Progenitor cell of endocrine pancreas (in vitro differentiated cells): ENCODE measurements at places on chromosomes 6 and 20.
A peak's percentile ranks its signal among the peaks of the same experiment; 100 is the strongest.

- no peak overlapping the region for H3K27ac ChIP-seq
- H3K4me3 ChIP-seq, result no peak overlapping the region
- H3K27me3 ChIP-seq, result no peaks in the 10 kb centered on the region
- H3K4me1 ChIP-seq, result peaks cover 3% of the 10 kb centered on the region
- H3K36me3 ChIP-seq, result peaks cover 8% of the 10 kb centered on the region
These were observed 253.2 kb downstream of the UST start for GRCh38 chr6:148999929-149000468.

GRCh38 chr6:34243901-34244884 lies 4.6 kb downstream of the SMIM29 start:
- no peak overlapping the region for H3K4me3 ChIP-seq
- DNase-seq, result no peak
- no peaks in the 10 kb centered on the region for H3K27me3 ChIP-seq
- peaks cover 11% of the 10 kb centered on the region for H3K4me1 ChIP-seq
- peaks cover 21% of the 10 kb centered on the region for H3K36me3 ChIP-seq

DNA sequence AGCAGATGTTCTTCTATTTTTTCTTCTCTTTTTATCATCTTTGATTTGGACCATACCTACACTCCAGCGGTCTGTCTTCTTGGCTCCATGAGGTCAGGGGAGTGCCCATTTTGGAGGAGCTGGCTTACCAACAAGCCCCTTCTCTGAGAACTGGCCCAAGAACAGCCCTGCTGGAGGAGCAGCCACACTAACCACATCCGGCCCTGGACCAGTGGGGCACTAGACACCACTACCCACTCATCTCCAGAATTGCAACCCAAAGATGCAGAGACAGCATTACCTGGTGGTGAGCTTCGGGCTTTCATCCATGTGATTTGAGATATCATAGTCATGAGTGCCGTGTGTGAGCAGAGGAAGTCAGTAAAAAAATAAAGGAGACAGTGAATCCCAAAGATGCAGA lies 599.4 kb upstream of the CDH4 start:
- H3K4me3 ChIP-seq, result no peak overlapping the region
- H3K27ac ChIP-seq, result no peak overlapping the region
- H3K27me3 ChIP-seq, result peaks cover 14% of the 10 kb centered on the region
- no peak for DNase-seq

GRCh38 chr20:13102237-13102636 lies 93.5 kb downstream of the SPTLC3 start:
- H3K27me3 ChIP-seq, result no peaks in the 10 kb centered on the region
- no peak for DNase-seq
- peaks cover 55% of the 10 kb centered on the region for H3K4me1 ChIP-seq
- no peak overlapping the region for H3K4me3 ChIP-seq
- peaks cover 1% of the 10 kb centered on the region for H3K36me3 ChIP-seq

DNA sequence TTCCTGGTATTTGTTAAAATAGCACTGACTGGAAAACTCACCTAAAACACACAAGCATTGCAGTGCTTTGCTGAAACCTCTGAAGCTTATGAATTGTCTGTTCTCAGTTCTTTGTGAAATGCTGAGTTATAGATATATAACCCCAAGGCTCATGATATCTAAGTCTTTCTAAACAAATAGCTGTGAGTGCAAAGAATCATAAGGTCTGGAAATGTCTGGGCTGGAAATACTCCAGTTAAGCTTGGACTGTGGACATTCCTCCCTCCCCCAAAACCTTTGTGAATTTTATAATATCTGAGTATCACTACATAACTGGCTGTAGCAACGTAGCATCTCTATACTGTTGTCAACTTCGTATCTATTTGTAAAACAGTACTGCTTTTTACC lies 69.1 kb downstream of the CBLN4 start:
- no peak for DNase-seq
- H3K4me3 ChIP-seq, result no peak overlapping the region
- H3K27me3 ChIP-seq, result no peaks in the 10 kb centered on the region

DNA sequence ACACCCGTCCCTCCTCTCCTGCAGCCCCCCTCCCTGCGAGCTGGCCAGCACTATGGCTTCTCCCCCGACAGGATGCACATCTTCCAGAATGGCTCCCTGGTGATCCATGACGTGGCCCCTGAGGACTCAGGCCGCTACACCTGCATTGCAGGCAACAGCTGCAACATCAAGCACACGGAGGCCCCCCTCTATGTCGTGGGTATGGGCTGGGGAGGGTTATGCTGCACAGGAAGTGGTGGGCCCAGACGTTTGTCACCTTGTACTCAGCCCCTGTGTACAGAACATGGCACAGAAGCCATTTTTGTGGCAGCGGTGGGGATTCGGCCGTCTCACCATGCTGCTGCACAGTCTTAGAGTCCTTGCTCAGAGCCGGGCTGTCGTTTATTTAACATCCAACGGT lies 29.0 kb upstream of the SRF start:
- peaks cover 5% of the 10 kb centered on the region for H3K36me3 ChIP-seq
- no peak overlapping the region for H3K4me3 ChIP-seq
- no peaks in the 10 kb centered on the region for H3K27me3 ChIP-seq
- peaks cover 5% of the 10 kb centered on the region for H3K4me1 ChIP-seq

DNA sequence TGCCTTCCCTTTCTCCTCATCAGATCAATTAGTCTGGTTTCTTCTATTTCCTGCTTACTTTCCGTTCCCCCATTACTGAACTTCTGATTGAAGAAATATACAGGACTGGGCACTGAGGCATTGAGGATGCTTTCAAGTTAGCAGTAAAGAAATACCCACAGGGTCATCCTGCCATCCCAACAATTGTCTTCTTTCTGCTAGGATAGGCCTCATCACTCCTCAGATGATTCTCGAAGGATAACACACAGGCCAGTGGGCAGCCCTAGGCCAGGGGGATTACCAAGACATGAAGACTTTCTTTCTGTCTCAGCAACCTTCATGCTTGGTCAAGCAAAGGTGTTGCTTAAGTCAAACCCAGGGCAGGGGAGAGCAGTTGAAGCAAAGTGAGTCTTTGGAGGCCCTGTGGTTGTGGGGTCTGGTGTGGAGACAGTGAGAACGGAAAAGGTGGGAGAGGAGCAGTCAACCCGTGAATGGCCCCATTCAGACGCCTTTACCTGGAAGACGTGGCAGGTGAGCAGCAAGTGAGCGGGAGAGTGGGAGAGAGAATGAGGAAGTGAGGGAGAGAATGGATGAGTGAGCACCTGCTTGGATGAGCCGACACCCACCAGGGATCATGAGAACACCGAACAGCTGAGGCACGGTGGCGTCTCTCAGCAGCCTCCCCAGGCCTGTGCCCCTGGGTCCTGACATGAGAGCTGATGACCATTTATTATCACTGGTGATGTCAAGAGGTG lies 462.9 kb downstream of the PREX1 start:
- no peak for DNase-seq
- no peaks in the 10 kb centered on the region for H3K27me3 ChIP-seq
- H3K4me1 ChIP-seq, result peaks cover 11% of the 10 kb centered on the region
- no peaks in the 10 kb centered on the region for H3K36me3 ChIP-seq
- H3K4me3 ChIP-seq, result no peak overlapping the region

- no peak for DNase-seq
- no peak overlapping the region for H3K4me3 ChIP-seq
- no peak overlapping the region for H3K27ac ChIP-seq
- no peaks in the 10 kb centered on the region for H3K27me3 ChIP-seq
- no peaks in the 10 kb centered on the region for H3K36me3 ChIP-seq
These were observed 12.8 kb upstream of the KHDRBS2 start for GRCh38 chr6:62298745-62299392.

GRCh38 chr6:138517635-138518034 lies 18.3 kb upstream of the NHSL1 start:
- DNase-seq, result no peak
- no peak overlapping the region for H3K4me3 ChIP-seq
- peak overlapping the region; percentile 69 for H3K27ac ChIP-seq
- H3K27me3 ChIP-seq, result no peaks in the 10 kb centered on the region
- H3K4me1 ChIP-seq, result peaks cover 19% of the 10 kb centered on the region

DNA sequence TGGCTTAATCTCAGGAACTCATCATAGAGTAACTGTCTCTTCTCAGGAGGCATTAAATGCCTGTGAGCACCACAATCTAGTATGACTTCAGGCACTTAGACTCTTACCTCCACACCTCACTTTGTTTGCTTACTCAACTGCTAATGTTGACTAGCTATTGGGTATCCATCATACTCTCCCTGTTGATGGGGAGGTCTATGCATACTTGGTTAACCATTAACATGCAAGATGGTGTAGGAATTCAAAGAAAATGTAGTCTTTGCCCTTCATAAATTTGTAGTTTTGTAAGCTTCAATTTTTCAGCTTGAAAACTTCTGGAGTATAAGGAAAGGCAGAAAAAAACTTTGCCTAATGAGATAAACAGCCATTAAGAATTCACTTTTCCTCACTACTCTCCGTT lies 501.0 kb upstream of the MARCKS start:
- DNase-seq, result no peak
- H3K27ac ChIP-seq, result no peak overlapping the region
- peaks cover 58% of the 10 kb centered on the region for H3K4me1 ChIP-seq
- peaks cover 1% of the 10 kb centered on the region for H3K36me3 ChIP-seq
- H3K27me3 ChIP-seq, result no peaks in the 10 kb centered on the region

DNA sequence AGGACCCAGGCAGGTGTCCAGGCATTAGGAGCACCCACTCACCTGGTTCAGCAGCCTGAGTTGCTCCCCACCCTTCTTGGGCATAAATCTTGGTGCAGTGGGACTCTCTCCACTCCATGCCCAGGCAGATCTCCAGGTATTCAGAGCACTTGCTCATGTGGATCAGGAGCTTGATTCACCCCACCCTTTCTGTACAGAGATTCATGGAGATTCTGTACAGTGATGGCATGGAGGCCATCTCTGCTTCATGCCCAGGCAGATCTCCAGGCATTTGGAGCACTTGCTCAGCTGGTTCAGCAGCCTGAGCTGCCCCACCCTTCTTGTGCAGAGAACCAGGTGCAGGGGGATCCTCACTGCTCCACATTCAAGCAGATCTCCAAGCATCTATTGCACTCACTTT lies 44.1 kb downstream of the BEND6 start:
- no peaks in the 10 kb centered on the region for H3K27me3 ChIP-seq
- H3K36me3 ChIP-seq, result peaks cover 2% of the 10 kb centered on the region
- DNase-seq, result no peak
- no peak overlapping the region for H3K27ac ChIP-seq

DNA sequence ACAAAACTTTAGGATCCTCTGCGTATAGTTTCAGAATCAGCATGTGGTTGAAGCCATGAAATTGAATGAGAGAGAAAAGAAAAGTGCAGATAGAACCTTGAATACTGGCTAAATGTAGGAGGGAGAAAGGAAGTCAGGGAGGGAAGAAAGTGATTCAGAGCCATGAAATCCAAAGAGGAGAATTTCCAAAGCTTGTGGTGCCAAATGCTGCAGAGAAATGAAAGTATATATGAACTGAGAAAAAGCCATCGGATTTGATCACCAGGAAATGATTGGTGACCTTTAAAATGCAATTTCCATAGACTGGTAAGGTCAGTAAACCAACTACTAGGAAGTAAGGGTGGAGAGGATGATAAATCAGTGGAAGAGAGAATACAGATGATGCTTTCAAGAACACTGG lies 142.3 kb downstream of the TFAP2A start:
- DNase-seq, result no peak
- H3K4me1 ChIP-seq, result peaks cover 10% of the 10 kb centered on the region
- peaks cover 15% of the 10 kb centered on the region for H3K27me3 ChIP-seq
- H3K27ac ChIP-seq, result no peak overlapping the region
- H3K4me3 ChIP-seq, result no peak overlapping the region

GRCh38 chr20:46025376-46025783 lies 3.6 kb upstream of the SLC12A5 start:
- peaks cover 73% of the 10 kb centered on the region for H3K27me3 ChIP-seq
- H3K27ac ChIP-seq, result no peak overlapping the region
- peaks cover 6% of the 10 kb centered on the region for H3K4me1 ChIP-seq
- H3K4me3 ChIP-seq, result no peak overlapping the region

- H3K27ac ChIP-seq, result no peak overlapping the region
- no peak for DNase-seq
- H3K27me3 ChIP-seq, result no peaks in the 10 kb centered on the region
- H3K36me3 ChIP-seq, result no peaks in the 10 kb centered on the region
- H3K4me1 ChIP-seq, result peaks cover 19% of the 10 kb centered on the region
These were observed 89.5 kb downstream of the JARID2 start for GRCh38 chr6:15335385-15335784.

- H3K27me3 ChIP-seq, result no peaks in the 10 kb centered on the region
- peaks cover 24% of the 10 kb centered on the region for H3K36me3 ChIP-seq
- H3K27ac ChIP-seq, result peak overlapping the region; percentile 78
- DNase-seq, result no peak
- H3K4me3 ChIP-seq, result no peak overlapping the region
These were observed 12.8 kb downstream of the NHSL1 start for GRCh38 chr6:138486249-138487101.

- no peak overlapping the region for H3K4me3 ChIP-seq
- peak overlapping the region; percentile 19 for H3K27ac ChIP-seq
- no peak for DNase-seq
- H3K27me3 ChIP-seq, result no peaks in the 10 kb centered on the region
- H3K36me3 ChIP-seq, result no peaks in the 10 kb centered on the region
These were observed 213.7 kb upstream of the CITED2 start for GRCh38 chr6:139588076-139588639.
